ENCODE measurements at places on chromosomes 4 and X. TPM values are rescaled to one million over a fixed set of nuclear protein-coding genes. Genes with fewer than 3 reads are reported as not detected.

DNA sequence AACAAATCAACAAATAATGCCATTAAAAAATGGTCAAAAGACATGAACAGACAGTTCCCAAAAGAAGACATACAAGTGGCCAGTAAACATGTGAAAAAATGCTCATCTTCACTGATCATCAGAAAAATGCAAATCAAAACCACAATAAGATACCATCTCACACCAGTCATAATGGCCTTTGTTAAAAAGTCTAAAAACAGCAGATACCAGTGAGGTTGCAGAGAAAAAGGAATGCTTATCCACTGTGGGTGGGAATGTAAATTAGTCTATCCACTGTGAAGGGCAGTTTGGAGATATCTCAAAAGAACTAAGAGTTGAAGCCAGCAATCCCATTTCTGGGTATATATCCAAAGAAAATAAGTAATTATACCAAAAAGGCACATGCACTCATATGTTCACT, 668.1 kb upstream of the CPEB2 start:
- DNase-seq: no peak

GRCh38 chrX:63566856-63567255, 215.7 kb upstream of the SPIN4 start:
- no peak for DNase-seq

DNA sequence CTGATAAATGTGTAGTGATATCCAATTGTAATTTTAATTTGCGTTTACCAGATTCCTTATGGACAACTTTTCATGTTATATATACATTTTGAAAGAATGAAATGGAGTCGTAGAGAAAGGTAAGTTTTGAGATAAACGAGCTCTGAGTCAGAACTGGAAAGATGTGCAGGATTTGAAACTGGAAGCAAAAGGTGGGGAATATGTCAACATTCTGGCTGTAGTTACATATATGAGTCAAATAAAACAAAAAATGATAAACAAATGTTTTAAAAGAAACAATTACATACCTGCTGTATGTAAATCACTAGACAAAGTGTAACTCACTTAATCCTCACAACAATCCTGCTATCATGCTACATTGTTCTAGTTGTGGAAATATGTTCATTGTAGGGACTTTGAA, 84.0 kb downstream of the LPAR4 start:
- DNase-seq: no peak

- no peak for DNase-seq
Observed at GRCh38 chrX:135178636-135179035, 7.4 kb upstream of the CT55 start.

DNA sequence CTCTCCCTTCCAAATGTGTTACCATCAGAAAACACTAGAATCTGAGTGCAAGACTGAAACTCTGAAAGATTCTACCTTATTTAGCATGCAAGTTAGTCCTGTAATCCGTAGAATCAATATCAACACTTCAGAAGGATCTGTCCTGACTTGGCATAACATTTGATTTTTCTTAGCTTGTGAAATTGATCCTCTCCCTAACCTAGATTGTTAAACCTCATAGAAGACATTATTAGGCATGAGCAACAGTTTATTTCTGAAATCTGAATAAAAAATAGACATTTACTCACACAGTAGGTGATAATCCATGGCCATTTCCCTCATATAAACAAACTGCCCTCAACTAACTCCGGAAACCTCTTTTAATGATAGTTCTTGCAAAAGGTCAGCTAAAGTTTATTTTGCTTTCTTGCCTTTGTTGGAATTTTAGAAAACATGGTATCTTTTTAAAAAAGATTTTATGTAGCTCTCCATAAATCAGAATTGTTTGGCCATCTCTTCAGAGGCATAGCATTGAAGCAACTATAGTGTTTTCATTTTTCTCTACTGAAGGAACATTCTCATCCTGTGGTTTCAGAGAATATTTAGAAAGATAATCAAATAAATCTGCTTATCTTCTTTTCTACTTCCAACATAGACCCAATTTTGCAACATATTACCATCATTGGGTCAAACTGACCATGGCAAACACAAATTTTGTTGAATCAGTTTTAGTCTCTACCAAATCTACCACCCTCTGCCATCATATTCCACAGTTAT, 38.5 kb upstream of the PDLIM5 start:
- no peak for DNase-seq

DNA sequence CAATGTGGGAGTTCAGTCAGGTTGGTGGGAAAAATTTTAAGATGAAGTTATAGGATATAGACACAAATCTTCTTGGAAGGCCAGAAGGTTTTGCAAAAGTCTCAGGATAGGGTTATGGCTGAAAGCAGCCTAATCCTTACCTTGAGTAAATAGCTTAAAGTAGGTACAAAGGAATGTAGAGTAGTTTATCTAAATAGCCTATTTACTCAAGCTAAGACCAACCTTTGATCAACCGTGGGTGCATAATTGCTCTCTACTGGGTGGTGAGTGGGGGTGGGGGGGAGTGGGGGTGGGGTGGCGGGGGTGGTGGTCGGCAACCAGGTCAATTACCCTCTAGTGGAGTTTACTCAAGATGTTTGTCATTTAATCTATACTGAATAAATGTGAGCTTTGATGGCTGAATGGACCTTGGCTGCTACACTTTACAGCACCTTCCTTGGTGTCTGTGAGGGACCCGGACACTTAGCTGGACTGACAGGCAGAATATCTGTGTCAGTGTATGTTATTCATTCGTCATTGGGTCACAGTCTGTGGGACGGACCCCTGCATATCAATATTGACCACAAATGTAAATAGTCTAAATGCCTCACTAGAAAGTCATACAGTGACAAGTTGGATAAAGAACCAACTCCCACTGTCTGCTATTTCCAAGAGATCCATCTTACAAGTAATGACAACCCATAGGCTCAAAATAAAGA, 545.7 kb upstream of the PABPC4L start:
- no peak for DNase-seq

DNA sequence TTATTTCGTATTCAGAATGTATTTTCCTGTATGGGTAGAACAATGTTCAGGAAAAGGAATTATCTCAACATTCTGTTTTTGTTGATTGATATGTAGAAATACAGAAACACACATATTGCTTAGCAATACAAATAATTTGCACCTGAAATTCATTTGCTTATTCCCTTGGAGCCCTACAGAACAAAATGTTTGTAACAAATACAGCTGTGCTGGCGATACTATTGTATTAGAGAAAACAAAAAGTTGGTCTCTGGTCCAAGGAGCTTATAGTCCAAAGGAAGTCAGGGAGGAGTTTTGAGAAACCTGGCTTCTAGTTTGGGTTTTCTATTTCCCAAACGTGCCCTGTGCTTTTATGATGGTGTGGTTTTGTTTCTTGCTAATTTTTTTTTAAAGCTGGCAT, 37.8 kb upstream of the CAPN6 start:
- no peak for DNase-seq

DNA sequence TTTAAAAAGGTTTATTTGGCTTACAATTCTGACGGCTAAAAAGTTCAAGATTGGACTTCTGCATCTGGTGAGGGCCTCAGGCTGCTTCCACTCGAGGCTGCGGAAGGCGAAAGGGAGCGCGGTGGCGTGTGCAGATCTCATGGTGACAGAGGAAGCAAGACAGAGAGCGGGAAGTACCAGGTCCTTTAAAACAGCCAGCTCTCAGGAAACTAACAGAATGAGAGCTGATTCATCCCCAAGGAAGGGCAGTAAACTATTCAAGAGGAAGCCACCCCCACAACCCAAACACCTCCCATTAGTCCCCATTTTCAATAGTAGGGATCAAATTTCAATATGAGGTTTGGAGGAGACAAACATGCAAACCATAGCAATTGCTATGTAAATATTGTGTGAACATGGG, 2144.2 kb upstream of the AGA start:
- no peak for DNase-seq

DNA sequence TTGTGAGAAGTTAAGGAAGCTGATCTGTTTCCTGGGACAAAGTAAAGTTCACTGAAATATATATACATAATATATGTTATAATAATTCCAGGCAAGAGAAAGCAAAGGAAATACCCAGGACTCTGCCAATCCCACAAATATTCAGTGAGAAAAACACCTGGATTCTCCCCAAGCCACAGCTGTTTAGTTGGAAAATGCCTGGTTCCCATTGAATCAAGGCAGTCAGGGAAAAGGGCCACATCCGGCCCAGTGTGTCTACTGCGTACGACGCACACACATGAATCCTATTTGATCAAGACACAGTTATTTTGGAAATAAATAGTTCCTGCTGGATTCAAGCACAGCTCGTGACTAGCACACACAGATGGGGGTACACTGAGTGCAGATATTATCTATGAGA, 6.3 kb upstream of the DCHS2 start:
- DNase-seq: no peak

DNA sequence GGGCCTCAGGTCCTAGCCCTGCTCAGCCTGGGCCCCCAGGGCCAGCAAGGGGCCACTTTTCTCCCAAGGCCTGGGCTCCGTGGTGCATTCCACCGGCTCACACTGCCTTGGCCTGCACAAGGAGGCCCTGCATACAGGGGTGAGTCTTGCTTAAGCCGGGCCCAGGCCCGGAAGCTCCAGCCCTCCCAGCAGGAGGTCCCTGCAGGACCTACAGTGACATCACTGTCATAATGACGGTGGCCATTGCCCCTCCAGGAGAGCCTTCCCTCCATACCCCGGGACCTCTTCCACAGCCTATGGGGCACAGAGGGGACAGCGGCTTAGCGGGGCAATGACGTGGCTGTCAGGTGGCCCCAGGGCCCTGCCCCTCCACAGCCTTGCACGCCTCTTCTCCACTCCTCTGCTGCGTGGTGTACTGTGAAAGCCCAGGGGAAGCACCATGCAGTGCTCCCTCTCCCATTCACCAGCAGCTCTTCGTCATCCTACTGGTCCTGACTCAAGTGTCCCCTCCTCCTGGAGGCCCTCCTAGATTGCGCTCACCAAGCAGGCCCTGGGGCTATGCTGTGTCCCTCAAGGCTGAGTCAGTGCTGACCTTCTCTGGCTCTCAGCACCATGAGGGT, 32.3 kb upstream of the AFAP1 start:
- no peak for DNase-seq

GRCh38 chr4:98672583-98673287, 14.3 kb upstream of the TSPAN5 start:
- no peak for DNase-seq

DNA sequence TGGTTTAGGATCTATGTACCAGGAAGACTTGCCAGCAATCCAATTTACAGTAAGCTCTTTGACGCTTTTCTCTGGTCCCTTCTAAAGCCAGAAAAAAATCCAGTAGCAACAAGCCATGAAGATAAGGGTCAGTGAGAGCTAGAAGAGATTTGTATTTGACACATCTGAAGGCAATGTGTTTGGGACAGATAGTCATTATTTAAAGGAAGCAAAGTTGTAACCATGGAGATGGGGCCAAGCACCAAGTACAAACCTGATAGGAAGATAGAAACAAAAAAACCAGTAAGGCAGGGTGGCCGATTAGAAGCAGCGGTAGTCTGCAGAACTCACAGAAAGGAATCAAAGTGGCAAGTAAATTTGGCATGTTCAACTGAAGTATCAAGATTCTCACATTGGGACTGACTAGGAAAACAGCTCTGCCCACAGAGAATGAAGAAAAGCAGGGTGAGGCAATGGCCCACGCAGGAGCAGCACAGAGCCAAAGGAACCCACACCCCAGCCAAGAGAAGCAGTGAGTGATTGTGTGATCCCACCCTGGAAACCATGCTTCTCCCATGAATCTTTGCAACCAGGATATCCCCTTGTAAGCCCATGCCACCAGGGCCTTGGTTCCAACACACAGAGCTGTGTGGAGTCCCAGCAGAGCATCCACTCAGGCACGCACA, 12.9 kb upstream of the C4orf54 start:
- no peak for DNase-seq

GRCh38 chrX:119685225-119686066, 7.5 kb downstream of the SEPTIN6 start:
- DNase-seq: no peak

DNA sequence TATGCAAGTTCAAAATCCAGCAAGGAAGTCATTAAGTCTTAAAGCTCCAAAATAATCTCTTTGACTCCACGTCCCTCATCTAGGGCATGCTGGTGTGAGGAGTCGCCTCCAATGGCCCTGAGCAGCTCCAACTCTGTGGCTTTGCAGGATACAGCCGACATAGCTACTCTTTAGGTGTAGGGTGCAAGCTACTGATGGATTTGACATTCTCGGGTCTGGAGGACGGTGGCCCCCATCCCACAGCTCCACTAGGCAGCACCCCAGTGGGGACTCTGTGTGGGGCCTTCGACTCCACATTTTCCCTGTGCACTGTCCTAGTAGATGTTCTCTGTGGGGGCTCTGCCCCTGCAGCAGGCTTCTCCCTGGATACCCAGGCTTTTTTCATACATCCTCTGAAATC, 333.2 kb upstream of the FGF13 start:
- no peak for DNase-seq

- no peak for DNase-seq
Observed at GRCh38 chrX:79082899-79083298, 61.6 kb upstream of the GPR174 start.

DNA sequence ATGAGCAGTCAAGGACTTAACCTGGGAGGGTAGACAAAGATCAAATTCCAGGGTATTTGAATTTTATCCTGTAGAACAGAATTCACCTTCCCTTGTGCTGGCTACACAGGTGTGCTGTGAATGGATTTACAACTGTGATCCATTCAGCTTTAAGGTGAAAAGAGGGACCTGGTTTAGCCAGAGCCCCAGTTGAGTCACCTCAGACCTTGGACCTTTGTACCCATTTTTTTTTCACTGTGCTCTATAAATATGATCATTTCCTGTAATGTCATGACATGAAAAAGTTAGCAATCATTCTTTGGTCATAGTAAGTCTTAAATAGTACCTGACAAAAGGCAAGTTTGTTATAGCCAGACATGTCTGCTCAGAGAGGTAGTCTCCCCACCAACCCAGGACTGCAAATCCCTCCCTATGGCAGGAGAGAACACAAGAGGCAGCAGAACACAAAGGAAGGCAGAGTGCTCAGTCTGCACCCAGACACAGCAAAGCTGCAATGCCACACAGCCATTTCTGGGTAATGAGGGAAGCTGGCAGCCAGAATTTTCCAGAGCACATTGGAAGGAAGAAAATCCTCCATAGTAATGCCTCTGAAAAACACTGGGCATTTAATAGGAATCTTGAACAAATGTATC, 77.9 kb downstream of the CXXC4 start:
- no peak for DNase-seq

- DNase-seq: no peak
Observed at GRCh38 chrX:23435575-23435974, 100.9 kb downstream of the PTCHD1 start.

DNA sequence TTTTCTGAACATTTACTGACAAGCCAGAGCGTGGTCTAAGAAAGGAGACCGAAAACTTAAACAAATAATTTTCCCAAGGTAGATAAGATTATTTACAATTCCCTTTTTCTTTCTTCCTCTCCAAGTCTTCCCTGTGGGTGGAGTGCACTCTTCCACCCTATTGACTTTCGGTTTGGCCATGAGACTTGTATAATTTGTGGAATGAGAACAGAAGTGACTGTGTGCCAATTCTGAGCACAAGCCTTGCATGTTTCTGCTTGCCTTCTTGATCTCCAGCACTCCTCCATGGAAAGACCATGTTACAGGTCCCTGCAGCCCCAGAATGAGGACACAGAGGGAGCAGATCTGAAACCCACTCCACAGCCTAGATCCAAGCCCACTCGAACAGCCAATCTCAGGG, 150.0 kb upstream of the HPGD start:
- no peak for DNase-seq

GRCh38 chr4:151865744-151866591, 105.2 kb upstream of the GATB start:
- DNase-seq: no peak

ARHGAP6 gene
- 20.2 TPM for total RNA-seq

S100P gene
- total RNA-seq: 7.8 TPM

VAMP7 gene
- 36.7 TPM for total RNA-seq

AFM gene
- total RNA-seq: not detected

GPR78 gene
- 0.10 TPM for total RNA-seq

SPATA4 gene
- total RNA-seq: 0.76 TPM

CDX4 gene
- total RNA-seq: not detected

All from posterior vena cava (tissue), 2 donors.